ENCODE measurements at places on chromosomes 7 and 10.

DNA sequence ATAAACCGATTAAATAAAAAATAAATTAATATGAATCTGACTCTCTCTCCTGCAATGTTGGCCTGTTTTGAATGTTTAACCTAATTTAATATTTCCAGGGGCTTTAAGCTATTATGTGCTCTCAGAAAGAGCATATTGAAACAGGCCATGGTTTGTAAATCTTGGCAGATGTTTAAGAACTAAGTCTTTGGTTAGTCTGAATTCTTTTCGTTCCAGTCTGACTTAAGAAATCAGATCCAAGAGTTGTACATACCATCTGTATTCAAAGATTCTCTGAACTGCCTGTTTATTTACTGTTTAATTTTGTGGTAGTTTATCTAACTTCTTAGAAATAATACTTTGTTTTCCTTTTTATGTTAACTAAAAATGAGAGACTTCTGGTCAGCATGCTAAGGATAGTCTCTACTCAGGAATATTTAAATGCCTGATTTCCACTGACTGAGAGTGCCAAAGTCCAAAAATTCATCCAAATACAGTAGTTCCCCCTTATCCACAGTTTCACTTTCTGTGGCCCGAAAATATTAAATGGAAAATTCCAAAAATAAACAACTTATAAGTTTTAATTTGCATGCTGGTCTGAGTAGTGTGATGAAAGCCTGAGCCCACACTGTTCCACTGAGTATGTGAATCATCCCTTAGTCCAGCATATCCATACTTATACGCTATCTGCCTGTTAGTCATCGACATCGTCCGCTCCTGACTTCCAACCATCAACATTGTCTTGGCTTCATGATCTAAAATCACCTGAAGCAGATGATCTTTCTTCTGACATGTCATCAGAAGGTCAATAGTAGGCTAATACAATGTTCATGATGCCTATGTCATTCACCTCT, 238.1 kb upstream of the CSTF2T start:
- no peak for DNase-seq

- DNase-seq, result no peak
Measured at GRCh38 chr10:131437556-131438475, 126.3 kb upstream of the TCERG1L start.

DNA sequence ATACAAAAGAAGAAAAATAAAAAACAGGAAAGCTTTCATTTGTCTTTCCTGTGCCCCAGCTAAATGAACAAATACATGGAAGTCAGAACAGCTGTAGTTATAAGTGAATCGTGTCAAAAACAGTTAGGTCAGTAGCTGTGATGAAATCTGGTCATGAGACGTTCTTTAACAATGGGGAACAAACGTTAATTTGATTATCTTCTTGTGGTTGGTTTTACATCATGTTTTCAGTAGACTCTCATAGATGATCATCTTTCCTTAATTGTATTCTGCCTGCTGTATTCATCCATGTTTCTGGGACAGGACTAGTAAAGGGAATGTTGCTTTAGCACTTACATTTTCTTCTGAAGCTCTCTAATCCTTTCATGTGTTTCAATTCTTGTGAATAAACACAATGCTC, 97.0 kb downstream of the PCLO start:
- no peak for DNase-seq

DNA sequence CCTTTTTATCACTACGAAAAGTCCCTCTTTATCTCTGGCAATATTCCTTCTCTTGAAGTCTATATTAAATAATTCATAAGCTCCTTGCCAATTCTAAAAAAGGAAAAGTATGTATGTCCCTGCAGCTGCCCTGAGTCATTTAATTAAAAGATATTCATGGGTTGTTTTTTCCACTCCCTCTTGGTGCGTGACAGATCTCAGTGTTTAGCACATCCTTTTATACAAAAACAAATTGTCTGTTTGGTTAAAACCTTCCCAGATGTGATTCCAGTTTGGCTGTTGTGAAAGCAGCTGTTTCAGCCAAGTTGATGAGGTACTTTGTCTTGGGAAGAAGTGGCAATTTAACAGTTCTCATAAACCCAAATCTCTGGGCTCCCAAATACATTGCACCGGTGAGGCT, 33.8 kb upstream of the PRLHR start:
- no peak for DNase-seq

GRCh38 chr7:90248706-90249105, 3.7 kb downstream of the CFAP69 start:
- no peak for DNase-seq

GRCh38 chr10:12954866-12955265, 46.6 kb downstream of the CCDC3 start:
- no peak for DNase-seq

DNA sequence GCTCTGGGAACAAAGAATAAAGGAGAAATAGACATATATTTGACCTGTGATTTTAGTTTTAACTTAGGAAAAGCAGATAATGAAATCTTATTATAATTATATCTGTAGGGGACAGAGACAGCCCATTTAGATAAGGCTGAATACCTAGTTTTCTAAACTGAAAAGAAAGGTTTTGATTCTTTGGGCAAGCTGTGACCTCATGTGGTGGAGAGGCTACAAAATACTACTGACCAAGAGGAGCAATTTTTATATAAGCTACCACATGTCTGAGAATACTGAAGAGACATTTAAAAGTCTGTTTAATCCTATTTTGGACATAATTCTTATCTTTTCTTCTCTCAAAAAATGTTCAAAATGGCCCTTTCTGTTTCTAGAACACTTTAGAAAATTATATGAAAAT, 271.0 kb downstream of the MTERF1 start:
- no peak for DNase-seq

DNA sequence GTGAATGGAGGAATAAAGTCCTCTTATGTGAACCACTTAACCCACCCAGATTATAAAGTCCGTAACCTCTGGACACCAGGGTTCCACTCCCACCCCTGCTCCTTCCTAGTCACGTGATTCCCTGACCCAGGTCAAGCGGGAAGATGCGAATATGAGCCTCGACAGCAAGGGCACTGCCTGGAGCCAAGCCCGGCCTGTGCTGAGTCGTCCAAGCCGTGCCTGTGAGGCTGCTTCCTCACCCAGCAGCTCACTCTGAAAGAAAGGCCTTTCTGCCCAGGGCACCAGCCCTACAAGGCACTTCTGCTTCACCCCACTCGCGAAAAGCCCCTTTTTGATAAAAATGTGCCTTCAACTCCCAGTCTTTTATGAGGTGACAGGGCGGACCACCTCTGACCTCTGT, 85.8 kb downstream of the CYTH3 start:
- DNase-seq, result no peak

DNA sequence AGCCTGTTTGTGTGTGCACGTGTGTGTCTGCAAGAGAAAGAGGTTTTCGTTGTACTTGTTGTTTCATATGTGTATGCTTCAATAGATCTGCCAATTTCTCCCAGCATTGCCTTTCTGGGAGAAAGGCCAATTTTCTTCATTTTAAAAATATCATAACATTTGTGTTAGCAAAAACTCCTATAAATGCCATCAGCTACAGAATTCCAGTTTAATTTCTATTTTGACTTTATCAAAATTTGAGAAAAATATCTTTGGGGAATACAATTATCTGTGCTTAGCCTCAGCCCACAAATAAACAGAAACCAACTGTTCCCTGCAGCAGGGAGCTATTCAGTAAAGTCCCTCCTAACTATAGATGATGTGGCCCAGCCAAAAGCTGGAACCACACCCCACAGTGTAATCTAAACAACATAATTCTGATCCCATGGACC, 68.3 kb upstream of the MGMT start:
- DNase-seq, result no peak

GRCh38 chr7:135706038-135706742, 21.8 kb downstream of the SLC13A4 start:
- DNase-seq, result no peak

- DNase-seq, result no peak
Measured at GRCh38 chr10:42952931-42953683, 123.8 kb upstream of the RET start.

DNA sequence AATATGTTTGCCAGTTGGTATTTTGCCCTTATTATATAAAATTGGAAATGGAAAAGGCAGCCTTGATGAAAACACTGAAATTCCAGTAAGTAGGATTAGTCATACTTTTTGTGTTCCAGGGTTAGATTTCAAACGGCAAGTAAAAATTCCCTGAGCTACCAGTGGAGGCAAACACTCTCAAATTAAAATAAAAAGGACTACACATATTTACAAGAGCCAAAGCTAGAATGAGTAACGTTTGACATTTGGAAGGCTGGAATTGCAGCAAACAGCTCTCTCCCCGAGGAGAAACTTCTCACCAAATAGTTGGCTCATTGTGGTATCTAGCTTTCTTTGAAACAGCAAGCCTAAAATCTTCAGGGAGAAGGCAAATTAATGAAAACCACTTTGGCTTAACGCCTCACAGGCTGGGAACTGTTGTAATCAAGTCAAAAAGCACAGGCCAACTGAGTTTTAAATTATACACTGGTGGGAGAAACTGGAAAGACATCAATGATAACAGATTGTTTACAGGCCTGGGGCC, 288.4 kb downstream of the SNX13 start:
- DNase-seq, result no peak

DNA sequence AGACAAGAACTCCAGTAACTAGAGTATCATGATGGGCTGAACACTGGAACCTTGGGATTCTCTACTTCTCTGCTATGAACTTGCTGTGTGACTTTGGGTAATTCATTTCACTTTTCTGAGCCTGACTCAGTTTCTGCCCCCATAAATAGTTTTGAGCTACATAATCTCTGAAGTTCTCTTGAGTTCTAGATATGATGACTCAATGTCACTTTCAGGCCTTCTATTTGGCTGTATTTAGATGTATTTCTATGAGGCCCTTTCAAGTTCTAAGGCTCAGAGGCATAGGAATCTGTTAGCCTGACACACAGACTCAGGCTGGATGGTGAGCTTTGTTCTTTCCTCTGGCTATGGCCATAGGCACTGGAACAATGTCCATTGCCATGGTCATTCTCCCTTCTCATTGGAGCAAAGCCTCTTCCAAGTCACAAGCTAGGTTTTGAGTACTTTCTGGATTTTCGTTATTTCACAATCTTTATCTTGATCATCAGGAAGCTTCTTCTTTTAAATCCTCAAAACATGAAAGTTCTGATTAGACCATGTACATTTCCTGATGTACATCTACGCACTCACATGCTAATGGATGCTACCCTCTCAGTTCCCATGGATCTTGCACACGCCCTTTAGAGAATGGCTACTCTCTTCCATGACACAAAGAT, 101.6 kb downstream of the TES start:
- no peak for DNase-seq

GRCh38 chr7:72706521-72706920, 121.5 kb downstream of the TYW1B start:
- no peak for DNase-seq

GRCh38 chr7:47670729-47671128, 88.8 kb upstream of the TNS3 start:
- DNase-seq, result no peak

All from NCI-H510A treated with DMSO at 0.1 percent for 48 hours (cell line).